ENCODE measurements at places on chromosomes 13 and 19.
A peak's percentile ranks its signal among the peaks of the same experiment; 100 is the strongest.

GRCh38 chr13:20320885-20321284, 88.8 kb upstream of the GJB6 start:
- DNase-seq, result no peak
- H3K27me3 ChIP-seq, result no peaks in the 10 kb centered on the region
- H3K4me1 ChIP-seq, result no peaks in the 10 kb centered on the region
- no peak overlapping the region for H3K4me3 ChIP-seq

- H3K27me3 ChIP-seq, result no peaks in the 10 kb centered on the region
- no peak for DNase-seq
- H3K36me3 ChIP-seq, result no peaks in the 10 kb centered on the region
Observed at GRCh38 chr13:27853335-27853734, 61.1 kb downstream of the GSX1 start.

GRCh38 chr19:12578641-12579040, 27.4 kb upstream of the ZNF564 start:
- no peak overlapping the region for H3K4me3 ChIP-seq
- no peaks in the 10 kb centered on the region for H3K27me3 ChIP-seq
- no peak overlapping the region for H3K27ac ChIP-seq
- no peak for DNase-seq

- no peak for DNase-seq
- H3K36me3 ChIP-seq, result no peaks in the 10 kb centered on the region
- no peaks in the 10 kb centered on the region for H3K27me3 ChIP-seq
- H3K4me1 ChIP-seq, result peaks cover 25% of the 10 kb centered on the region
- peak overlapping the region; percentile 7 for H3K4me3 ChIP-seq
Observed at GRCh38 chr13:108915634-108916512, 286.5 kb downstream of the MYO16 start.

- no peaks in the 10 kb centered on the region for H3K36me3 ChIP-seq
- no peak for DNase-seq
- no peaks in the 10 kb centered on the region for H3K27me3 ChIP-seq
- peaks cover 3% of the 10 kb centered on the region for H3K4me1 ChIP-seq
Observed at GRCh38 chr13:77325371-77325980, 1.4 kb downstream of the MYCBP2 start.
